Caco-2 (cell line): ENCODE measurements at places on chromosomes 5 and 9.
A peak's percentile ranks its signal among the peaks of the same experiment; 100 is the strongest.

DNA sequence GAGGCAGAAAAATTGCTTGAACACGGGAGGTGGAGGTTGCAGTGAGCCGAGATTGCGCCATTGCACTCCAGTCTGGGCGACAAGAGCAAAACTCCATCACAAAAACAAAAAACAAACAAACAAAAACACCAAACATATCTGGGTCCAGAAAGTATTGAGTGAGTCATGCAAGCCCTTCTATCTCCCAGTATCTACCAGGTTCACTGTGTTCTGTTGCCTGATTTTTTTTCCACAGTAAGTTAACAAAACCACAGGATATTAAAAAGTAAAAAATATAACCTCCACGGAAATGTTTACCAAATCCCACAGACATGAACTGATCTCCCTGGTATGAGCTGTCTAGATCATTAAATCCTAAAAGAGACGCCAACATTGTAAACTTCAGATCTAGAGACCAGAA, 94.4 kb downstream of the ANKH start:
- no peak for DNase-seq

- DNase-seq = no peak
Observed at GRCh38 chr9:14031060-14031414, 282.9 kb downstream of the NFIB start.

GRCh38 chr5:122909470-122910100, 64.2 kb downstream of the SNX24 start:
- DNase-seq = no peak

DNA sequence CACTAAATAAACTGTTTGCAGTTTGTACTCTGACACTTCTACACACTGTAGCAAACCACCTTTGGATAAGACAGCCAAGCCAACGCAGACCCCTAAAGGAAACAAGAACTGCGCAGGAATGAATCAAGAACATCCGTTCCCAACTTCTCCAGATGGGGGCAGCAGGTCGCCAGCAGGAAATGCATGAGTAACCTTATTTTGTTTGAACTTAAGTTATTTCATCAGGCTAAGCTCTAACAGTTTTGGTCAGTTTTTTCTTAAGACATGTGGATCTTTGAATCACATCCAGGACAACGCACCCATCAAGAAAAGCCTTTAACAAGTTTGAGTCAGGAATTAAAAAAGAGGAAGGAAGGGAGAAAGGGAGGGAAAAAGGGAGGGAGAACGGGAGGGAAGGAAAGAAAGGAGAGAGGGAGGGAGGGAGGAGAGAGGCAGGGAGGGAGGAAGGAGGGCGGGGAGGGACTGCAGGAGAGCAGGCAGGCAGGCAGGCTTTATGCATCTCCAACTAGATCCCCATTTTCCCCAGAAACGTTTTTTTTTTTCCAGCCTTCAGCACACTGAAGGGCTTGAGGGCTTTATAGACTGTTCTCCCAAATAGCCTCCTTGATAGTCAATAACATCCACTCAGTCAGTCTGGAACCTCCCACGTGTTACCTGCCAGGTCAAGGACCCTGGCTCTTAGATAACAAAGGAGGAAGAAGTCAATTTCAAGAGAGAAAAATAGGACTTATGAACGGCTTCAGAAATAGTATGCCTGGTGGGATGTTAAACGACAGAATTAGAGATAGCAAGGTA, 22.2 kb downstream of the BHMT start:
- peak; percentile 56 for DNase-seq

- DNase-seq = no peak
Observed at GRCh38 chr9:126016579-126017290, 269.6 kb downstream of the PBX3 start.

GRCh38 chr9:6680797-6681146, 35.2 kb upstream of the GLDC start:
- peak; percentile 76 for DNase-seq

GRCh38 chr5:143220748-143221251, 182.7 kb downstream of the NR3C1 start:
- DNase-seq = no peak

- DNase-seq = no peak
Observed at GRCh38 chr9:83433846-83434245, 104.4 kb downstream of the FRMD3 start.

DNA sequence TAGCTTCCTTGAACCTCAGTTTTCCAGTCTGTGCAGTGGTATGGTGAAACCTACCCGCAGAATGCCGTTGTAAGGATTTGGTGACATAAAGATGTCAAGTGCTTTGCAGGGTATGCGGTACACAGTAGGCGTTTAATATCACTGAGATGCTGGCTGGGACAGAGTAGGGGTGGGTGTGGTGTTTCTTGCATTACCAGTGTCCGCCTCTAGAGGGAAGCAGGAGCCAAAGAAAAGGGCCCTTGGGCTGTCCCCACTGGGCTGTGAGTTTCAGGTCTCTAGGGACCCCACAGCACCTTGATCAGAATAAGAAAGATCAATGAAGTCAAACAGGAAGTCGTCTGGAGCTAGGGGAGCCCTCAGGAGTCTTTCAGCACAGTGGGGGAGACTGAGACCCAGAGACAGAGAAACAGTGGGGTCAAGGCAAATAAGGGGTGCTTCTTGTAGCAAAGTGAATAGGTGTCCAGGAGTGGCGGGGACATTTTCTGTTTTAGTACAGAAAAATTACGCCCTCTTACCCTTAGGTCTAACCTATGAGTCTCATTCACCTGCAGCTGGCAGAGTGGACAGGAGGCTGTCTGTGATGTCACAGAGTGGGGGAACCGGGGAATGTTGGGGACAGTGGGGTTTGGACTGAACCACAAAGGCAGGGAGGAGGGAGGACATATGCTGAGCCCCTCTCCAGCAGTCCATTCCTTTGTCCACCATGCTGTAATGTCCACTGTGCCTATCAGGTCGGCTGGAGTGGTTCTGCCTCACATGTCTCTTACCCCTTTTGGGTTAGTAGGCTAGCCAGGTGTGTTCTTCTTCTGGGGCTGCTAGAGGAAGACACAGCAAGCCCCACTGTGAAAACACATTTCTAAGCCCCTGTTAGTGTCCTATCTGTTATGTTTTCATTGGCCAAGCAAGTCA, 4.7 kb upstream of the TEX53 start:
- peak; percentile 60 for DNase-seq

- DNase-seq = no peak
Observed at GRCh38 chr9:85523202-85523601, 218.6 kb downstream of the AGTPBP1 start.

DNA sequence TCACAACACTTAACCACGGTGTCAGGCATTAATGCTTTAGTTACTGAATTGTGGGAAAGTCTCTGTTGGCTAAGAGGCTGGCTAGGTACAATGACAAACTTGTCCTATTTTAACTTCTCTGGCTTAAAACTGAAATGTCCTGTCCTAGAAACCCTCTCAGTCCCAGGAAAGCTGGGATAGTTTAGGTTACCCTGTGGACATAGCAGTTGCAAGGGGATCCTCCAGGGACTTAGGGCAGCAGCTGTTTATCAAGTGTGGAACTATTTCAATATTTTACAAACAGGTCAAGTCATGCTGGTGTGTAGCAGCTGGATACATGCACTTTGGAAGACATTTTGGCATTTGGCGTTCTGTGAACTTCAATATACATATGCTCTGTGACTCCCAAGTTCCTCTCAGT, 95.0 kb upstream of the ARRDC3 start:
- DNase-seq = no peak

DNA sequence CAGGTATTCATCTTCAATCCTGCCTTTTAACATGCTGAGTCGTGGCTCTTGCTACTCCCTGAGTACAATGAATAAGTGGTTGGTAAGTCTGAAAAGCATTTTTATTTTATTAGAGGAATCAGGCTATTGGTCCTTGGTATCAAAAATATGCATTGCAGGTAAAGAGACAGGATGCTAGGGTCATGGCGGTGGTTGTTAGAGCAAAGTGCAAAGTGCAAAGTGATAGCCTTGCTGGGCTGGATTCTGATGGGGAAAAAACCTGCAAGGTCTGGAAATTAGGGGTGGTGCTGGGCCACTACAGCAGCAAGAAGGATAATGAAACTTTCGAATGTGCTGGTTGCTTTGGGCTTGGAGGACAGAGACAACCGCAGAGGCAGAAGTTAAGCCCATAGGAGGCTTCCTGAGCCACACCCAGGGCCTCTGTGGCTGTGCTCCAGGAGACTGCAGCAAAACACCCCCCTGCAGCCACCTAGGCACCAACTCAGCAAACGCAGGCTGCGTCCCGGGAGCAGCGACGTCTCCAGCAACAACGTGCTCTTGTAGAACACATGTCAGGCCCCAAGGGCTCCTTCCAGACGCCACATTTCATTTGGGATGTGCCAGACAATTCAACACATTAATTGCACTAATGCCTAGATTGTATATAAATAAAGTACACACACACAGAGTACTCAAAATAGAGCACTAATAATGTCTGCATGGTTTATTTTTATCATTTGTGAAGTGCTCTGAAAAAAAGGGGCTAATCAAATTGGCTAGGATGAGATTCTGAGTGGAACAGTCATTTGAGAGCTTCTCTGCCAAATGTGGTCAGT, 149.8 kb upstream of the RAPGEF1 start:
- no peak for DNase-seq

DNA sequence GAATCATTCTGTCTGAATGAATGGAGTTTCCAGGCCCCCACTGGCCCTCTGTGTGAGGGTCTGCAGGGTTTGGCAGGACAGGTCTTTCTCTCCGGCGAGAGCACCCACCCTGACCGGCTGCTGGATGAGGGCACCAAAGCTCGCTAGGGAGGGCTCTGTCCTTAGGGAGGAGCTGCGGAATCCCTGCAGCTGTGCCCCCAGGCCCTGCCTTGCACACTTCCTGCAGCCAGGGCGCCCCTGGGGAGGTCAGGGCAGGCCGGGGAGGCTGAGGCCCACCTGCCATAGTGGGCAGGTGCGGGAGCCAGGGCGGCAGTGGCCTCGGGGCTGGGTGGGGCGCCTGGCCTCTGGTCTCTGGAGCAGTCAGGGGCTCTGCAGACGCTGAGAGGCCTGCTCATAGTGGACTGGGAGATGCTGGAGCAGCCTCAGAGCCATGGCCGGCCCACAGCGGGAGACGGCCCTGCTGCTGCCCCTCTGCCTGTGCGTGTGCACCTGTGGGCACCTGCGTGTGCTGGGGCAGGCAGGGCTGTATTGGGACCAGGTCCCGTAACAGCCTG, 36.1 kb downstream of the EXOC3 start:
- DNase-seq = no peak

DNA sequence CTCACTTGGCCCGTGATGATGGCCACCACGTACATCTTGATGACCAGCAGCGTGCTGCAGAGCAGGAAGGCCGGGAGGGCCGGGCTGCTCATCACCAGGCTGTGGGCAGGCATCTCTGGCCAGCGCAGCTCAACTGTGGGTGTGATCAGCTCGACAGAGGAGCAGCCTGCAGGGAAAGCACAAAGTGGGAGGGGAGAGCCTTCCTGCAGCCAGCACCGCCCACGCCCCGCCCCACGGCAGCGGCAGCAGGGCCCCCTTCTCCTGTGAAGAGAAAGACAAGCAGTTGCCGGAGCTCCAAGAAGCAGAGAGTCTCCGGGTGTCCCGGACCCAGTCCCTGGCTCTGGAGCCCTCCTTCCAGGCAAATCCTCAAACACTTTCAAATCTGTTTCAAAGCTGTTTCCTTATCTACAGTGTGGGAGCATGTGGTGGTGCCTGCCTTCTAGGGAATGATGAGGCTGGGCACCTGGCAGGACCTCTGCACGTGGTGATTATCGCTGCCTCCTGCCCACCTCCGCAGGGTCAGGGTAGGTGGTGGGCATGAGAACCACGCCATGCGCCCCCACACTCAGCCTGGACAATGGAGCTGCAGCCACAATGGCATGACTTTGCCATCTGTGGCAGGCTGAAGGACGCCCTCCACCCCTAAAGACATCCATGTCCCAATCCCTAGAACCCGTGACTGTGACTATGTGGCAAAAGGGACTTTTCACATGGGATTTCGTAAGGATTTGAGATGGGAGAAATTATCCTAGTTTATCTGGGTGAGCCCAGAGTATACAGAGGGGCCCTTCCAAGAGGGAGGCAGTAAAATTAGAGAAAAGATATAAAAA, at the start of gene PTGES:
PTGES (minus strand) TSS at position 143 of the 830 bp plus-strand sequence; CDS start at position 113, 30 bp downstream.
- DNase-seq = peak; percentile 86

GRCh38 chr5:177435847-177436536, 9.5 kb downstream of the GRK6 start:
- DNase-seq = no peak

GRCh38 chr9:106916466-106917235, 53.7 kb downstream of the ZNF462 start:
- DNase-seq = peak; percentile 71

DNA sequence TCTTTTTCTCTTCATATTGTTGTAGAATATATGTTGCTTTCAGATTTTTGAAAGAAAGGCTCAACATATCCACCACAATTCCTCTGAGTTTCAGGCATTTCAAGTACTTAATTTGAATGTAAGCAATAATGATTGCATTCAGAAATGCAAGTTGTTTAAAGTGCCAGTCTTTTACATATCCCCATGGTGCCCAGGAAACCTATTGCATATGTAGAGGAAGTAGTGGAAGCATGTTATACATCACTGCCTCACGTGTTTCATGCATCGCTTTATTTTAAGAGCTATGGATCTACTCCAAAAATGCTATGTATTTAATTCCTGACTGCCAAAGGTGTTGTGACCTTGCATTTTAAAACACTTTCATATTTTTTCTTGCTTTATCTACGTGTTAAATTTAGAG, 28.1 kb downstream of the CPEB4 start:
- DNase-seq = no peak

DNA sequence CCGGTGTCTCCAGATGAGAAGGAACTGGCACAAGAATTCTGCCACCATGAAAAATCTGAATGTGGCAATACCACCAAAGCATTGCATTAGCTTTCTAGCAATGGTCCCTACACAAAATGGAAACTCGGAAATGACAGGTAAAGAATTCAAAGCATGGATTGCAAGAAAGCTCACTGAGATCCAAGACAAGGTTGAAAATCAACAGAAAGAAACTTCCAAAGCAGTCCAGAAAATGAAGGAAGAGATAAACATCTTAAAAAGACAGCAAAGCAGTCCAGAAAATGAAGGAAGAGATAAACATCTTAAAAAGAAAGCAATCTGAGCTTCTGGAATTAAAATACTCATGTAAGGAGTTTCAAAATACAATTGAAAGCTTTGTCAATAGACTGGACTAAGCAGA, 16.8 kb upstream of the GRXCR2 start:
- no peak for DNase-seq

DNA sequence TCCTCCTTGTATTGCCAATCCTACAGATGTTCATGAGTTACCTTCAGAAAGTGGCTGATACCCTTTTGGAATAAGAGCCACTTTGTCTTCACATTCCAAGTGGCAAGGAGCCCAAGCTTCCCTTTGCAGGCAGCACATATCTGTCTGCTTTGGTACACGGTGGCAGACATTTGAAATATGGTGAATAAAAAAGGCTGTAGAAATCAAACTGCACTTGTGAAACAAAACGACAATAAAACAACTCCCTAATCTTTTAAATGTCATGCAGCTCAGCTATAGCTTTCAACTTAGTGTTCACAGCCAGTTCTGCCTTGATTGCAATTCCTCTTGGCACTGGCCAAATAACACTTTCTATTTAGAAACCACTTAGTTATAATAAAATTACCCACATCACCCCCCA, 35.0 kb upstream of the DMAC1 start:
- DNase-seq = no peak

- DNase-seq = no peak
Observed at GRCh38 chr9:132880324-132880661, 1.6 kb downstream of the SPACA9 start.
